ENCODE measurements at places on chromosomes 7 and 10.
A peak's percentile ranks its signal among the peaks of the same experiment; 100 is the strongest.

DNA sequence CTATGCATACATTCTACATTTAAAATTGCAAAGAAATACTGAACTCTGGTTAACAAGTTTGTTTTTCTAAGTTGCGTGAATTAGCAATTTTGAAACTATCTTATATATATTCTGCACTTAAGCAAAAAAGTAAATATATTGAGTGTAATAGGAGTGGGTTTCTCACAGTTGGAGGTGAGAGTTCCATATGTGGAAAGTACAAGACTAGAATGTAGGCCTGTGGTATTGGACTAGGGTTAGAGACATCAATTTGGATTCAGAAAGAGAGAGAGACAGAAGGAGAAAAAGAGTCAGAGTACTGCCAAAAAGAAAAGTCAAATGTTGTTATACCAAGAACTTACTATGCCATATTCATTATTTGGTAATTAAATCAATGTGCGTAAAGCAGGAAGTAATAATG lies 47.3 kb upstream of the ITGB8 start:
- no peak for DNase-seq

GRCh38 chr10:132106431-132106830 lies 40.7 kb downstream of the JAKMIP3 start:
- DNase-seq = no peak

- DNase-seq = no peak
Measured at GRCh38 chr10:68364101-68364886, 31.6 kb upstream of the PBLD start.

GRCh38 chr7:39892361-39892760 lies 57.7 kb upstream of the CDK13 start:
- DNase-seq = no peak

DNA sequence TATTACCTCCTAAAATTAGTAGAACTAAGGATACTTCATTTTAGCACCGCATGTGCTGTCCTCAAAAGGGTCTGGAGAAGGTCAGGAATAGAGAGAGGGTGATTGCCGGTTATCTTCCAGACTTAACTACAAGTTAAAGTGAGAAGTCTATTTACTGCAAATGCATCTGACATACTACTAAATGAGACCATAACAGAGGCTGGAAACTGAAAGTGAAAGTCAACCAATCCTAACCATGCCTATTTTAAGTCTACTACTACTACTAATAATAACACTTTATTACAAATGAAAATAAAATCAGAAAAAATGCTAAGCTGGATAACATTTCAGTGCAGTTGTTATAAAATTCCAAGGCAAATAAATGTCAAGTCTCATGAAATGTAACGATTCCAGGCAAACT lies 244.7 kb downstream of the KIF20B start:
- DNase-seq = no peak

DNA sequence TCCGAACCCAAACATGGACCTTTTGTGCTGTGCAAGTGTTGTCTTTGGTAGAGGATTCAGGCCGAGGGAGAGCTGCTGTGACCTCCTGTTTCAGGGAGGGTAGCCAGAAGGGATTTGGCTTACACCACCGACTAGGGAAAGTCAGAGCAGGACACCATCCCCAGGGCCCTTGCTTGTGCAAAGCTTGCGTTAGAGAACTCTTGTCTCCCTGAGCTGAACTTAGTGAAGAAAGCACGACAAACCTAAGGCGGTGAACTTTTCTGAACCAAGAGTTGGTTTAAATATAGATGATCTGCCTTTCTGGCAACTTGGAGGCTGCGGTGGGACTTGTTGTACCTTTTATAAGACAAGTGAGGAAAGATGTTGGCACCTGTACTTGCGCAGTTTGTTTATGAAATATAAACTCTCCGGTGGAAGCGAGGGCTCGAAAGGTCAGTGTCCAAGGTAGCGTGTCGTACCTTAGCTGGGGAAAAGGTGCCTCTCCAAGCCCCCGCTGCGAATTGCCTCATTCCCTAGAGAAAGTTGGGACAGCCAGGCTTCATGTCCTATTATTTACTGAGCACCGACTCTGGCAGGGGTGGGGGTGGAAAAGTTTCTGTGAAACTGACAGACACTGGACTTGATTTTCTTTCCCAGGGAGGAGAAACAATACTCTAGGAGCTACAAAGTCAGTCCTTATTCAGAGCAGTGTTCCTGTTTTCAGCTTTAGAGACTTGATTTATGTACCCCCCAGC lies 31.6 kb downstream of the WBP1L start:
- no peak for DNase-seq

DNA sequence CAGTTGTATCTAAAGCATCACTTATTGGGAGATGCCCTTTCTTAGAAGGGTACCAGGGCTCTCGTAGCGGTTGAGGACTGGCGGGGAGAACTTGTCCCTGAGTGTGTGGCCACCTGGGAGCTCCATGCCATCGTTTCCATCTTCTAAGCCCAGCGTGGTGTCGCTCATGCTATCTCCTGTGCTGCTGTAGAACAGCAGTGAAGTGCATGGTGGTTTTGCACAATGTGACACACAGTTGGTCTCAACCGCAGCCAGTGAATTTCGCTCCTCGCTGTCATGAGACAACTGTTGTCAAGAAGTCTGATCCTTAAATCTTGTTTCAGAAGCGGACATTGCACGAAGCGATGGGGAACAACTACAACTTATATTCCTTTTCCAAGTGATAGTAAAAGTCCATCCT lies 283.4 kb downstream of the GRID1 start:
- DNase-seq = no peak

- DNase-seq = no peak
Measured at GRCh38 chr10:120782336-120782735, 68.8 kb upstream of the WDR11 start.

GRCh38 chr7:108002726-108003598 lies at the start of gene LAMB1:
Gene LAMB1, minus strand, starts transcription at chr7:108003161. Its CDS starts 276 bp downstream, at chr7:108002885.
- peak; percentile 94 for DNase-seq

DNA sequence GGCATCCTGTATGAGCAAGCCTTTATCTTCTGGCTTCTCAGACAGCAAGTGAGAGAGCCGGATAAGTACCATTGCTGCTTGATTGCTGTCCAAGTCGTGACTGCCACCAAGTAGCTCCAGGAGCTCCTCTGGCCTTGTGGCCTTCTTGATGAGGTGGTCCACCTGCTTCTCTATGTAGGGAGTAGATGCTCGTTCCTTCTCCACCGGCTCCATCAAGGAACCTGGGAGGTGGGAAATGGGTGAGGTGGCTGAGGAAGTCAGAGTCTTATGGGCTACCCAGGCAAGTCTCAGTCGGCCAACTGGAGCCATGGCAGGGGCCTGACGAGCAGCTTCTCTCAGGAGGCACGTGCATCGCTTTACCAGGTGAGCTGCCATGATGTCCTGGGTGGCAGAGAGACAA lies 2.6 kb downstream of the TBRG4 start:
- DNase-seq = no peak

GRCh38 chr10:99872367-99873162 lies 90.1 kb downstream of the ABCC2 start:
- peak; percentile 4 for DNase-seq

- no peak for DNase-seq
Measured at GRCh38 chr7:31133497-31133896, 81.4 kb downstream of the ADCYAP1R1 start.

DNA sequence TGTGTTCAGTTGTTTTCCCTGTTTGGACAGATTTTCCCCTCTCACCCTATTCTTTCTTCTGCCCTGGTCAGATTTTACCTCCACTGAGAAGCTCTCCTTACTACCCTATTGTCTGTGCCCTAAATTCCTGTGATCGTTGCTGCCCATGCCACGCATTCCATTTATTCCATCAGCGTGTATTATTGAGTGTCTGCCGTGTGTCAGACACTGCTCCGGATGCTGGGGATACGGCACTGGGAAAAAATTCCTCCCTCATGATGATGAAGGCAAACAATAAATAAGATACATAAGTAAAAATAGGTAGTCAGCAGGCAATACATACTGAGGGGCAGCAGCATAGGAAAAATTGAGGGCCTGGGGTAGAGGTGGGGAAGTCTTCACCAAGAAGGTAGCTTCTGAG lies 86.8 kb downstream of the FANK1 start:
- DNase-seq = no peak

DNA sequence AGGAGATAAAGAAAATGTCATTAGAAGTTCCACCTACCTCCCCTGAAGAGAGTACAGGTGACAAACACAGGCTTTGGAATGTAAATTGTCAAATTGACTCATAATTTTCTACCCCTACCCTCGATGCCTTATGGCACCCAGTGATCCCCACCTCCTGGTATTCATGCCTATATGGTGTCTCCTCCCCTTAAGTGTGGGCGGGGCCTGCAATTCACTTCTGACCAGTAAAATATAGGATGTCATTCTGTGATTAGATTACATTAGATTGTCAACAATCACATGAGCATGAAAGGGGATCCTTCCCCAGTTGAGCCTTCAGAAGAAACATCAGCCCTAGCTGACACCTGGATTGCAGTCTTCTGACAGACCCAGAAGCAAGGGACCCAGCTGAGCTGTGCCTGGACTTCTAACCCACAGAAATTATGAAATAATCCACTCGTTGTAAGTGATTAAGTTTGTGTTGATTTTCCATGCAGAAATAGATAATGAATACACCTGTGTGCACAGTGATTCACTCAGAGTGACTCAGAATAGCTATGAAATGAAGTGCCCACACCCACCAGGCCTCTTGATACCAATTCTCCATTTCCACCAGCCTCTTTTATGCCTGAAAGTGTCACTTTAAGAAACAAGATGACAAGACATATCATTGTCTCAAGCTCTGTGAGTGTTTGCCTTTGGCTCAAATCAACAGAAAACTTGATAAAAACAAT lies 8.5 kb upstream of the SLC39A12 start:
- no peak for DNase-seq

DNA sequence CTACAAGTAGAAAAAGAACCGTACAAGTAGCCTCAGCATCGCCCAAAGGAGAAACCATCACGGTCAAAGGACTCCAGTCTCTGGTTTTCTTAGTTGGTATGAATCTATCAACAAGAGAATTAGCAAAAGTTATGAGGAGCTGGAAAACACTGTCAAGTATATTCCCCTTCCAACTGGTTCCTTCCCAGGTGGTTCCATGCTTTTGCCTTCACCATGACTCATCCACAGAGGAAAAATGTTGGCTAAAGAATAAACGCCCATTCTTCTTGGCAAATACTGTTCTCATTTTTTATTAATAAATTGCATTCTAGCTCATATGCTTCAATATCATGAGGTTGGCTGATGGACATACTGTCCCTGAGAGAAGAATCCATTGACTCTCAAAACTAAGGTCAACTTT lies 6.4 kb downstream of the ELMO1 start:
- DNase-seq = no peak

- no peak for DNase-seq
Measured at GRCh38 chr7:2008101-2008935, 224.4 kb downstream of the MAD1L1 start.

- peak; percentile 61 for DNase-seq
Measured at GRCh38 chr7:22001345-22002004, 55.8 kb upstream of the CDCA7L start.

GRCh38 chr10:9643782-9644181 lies 1373.9 kb upstream of the CELF2 start:
- no peak for DNase-seq

- DNase-seq = no peak
Measured at GRCh38 chr7:130329681-130330080, 14.9 kb upstream of the CPA5 start.

DNA sequence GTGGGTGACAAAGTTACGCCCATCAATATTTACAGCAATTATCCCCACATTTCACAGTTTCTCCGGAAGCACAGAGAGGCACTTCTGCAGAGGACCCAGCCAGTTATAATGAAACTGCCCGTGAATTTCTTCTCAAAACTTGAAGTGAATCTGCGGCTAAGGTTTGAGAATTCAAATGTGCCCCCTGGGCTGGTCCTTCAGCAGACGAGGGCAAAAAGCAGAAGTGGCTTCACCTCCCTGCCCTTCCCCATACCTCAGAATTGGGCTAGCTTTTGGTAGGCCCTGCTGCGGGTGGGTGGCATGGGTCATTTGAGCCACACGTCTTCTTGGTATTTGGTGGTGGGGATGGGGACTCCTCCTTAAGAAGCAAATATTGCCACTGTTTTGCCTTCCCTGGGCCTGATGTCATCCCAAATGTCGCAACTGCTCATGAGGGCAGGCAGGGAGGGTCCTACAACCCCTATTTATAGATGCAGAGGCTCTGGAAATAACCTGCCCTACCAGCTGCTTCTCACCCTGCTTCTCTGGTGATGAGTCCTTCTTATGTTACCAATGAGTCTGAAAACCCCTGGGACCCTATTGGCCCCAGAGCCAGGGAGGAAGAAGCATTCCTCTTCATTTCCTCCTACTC lies 16.6 kb upstream of the WDFY4 start:
- no peak for DNase-seq

Measured in H7 (cell line).